Stimulated activated effector memory CD8-positive, alpha-beta T cell treated with anti-CD3 and anti-CD28 coated beads, Interleukin-12 subunit alpha, Interleukin-12 subunit beta, amount 100 ng/mL, for 72 hours (primary cell): ENCODE measurements at places on chromosomes 16 and 17.

DNA sequence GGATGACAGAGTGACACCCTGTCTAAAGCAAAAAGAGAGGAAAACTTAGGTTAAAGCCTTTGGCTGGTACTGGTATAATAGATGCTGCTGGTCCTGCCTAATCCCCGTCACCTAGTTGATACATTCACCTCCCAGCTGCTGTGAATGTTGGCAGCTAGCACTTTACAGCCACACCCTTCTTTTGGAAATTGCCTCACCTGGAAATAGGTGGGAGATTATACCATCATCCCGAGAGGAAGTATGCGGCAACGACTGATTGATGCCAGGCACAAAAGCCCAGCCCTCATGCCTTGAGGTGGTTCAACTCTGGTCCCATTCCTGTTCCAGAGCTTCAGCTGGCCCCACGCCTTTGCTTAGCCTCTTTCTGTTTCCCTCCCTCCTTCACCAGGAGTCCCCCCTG, 53.2 kb upstream of the SIAH1 start:
- no peak for DNase-seq

- DNase-seq, result no peak
These were observed 21.9 kb downstream of the ENGASE start for GRCh38 chr17:79096477-79096876.

GRCh38 chr17:75450270-75450669, 6.2 kb upstream of the TMEM94 start:
- no peak for DNase-seq

GRCh38 chr16:53209877-53210276, 155.1 kb downstream of the CHD9 start:
- DNase-seq, result no peak

DNA sequence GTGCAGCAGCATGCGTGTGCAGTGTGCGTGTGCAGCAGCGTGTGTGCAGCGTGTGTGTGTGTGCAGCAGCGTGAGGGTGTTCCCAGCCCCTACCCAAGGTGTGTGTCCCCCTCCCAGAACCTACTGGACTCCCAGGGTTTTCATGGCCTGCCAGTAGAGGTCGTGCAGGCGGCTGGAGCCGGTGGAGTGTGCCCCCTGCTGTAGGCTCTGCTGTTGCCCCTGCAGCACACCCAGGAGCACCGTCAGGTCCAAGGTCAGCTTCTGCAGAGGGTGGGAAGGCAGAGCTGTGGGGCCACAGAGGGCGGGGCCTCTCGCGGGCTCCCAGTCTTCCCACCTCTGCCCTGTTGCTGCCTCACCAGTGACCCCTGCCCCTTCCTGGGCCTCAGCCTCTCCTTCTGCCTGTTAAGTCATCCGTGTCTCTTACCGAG, 14.9 kb downstream of the MYBBP1A start:
- DNase-seq, result no peak

DNA sequence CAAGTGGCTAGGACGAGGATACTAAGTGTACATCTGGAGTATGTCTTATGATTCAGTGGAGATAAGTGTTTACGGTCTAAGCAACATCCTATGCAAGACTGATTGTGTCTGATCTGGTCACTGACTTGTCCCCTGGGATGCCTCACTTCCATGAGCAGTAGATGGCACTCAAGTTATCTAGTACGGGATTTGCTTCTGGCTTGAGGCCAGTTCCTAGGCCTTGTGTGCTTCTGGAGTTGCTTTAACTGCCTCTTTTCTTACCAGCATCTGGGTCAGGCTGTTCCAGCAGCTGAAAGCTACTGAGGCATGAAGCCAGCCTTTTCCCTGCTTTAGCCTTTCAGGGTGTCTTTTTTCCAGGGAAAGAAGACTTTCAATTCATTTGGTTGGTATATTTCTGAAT, 23.0 kb downstream of the SUPT6H start:
- DNase-seq, result no peak

DNA sequence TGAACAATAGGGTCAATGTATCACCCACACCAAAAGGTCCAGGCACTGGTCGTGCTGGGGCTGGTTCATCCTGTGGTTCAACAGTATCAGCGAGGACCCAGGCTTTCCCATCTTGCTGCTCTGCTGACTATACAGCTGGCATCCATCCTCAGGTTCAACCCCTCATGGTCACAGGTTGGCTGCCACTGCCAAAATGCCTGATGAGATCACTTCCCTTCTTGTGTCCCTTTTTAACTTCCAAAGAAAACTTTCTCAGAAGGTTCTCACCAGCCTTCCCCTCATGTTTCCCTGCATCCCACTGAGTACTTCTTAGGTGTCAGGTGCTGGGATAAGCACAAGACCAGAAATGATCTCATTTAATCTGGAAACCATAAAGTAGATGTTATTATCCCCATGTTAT, 25.7 kb downstream of the CLEC16A start:
- no peak for DNase-seq

- no peak for DNase-seq
These were observed 7.6 kb downstream of the MYO18A start for GRCh38 chr17:29172589-29172988.

- no peak for DNase-seq
These were observed 433.8 kb upstream of the TOM1L1 start for GRCh38 chr17:54466875-54467274.
